Frontal cortex (tissue), 4 donors: ENCODE measurements at places on chromosomes 11 and 22. TPM values are rescaled to one million over a fixed set of nuclear protein-coding genes. Genes with fewer than 3 reads are reported as not detected.

Gene CALCB
- under 0.01 TPM for total RNA-seq

Gene ME3
- total RNA-seq: 110 TPM

Gene CASP5
- total RNA-seq: not detected

Gene MMP8
- total RNA-seq: not detected

Gene OVOL1
- total RNA-seq: under 0.01 TPM

Gene CFAP300
- 2.0 TPM for total RNA-seq

Gene VWA5A
- total RNA-seq: 11.0 TPM

Gene GUCD1
- 35.1 TPM for total RNA-seq

Gene OR2AG1
- total RNA-seq: not detected

Gene DGAT2
- total RNA-seq: 4.1 TPM

Gene KCNJ5
- total RNA-seq: 0.82 TPM

Gene VPS26B
- total RNA-seq: 61.1 TPM

- no peak for DNase-seq
These were observed 103.0 kb upstream of the OPCML start for GRCh38 chr11:133635244-133635739.

GRCh38 chr11:10394229-10395101 lies 60.6 kb upstream of the AMPD3 start:
- DNase-seq: no peak

- no peak for DNase-seq
These were observed 33.0 kb downstream of the GAS2 start for GRCh38 chr11:22699388-22699787.

- DNase-seq: no peak
These were observed 40.8 kb upstream of the PPARA start for GRCh38 chr22:46109474-46110003.

DNA sequence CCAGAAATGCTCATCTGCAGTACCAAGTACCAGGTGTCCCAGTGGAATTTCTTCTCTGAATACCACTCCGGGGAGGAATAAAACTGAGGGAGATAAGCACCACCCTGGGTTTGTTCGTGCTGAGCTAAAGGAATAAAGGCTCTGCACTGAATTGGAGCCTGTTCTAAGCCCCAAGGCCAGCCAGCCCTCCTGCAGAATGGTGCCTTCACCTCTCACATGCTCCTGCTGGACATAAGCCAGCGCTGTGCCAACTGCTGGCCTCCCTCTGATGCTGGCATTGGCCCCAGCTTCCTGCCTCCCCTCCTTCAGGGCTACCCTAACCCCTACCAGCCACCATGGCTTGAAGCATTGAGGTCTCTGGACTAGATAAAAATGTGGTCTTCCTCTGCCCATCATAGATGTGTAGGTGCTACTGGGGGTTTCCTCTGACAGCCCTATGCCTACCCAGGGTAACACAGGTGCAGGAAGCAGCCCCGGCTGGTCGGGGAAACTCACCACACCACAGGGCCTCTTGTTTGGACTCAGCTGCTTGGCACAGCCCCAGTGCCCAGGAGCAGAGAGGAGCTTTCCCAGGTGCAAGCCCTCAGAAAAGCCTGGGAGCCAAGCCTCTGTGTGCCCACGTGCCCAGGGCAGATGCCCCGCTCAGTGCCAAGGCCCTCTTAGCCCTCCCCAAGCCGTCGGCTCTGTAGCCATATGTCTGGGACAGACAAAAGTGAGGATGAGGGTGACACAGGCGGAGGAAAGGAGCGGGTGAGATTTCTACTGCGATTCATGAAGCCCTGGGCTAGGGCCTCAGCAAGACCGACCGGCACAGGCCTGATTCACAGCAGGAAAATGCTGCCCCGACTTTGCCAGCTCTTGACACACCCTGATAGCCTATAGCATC lies 34.1 kb upstream of the JAM3 start:
- DNase-seq: no peak

DNA sequence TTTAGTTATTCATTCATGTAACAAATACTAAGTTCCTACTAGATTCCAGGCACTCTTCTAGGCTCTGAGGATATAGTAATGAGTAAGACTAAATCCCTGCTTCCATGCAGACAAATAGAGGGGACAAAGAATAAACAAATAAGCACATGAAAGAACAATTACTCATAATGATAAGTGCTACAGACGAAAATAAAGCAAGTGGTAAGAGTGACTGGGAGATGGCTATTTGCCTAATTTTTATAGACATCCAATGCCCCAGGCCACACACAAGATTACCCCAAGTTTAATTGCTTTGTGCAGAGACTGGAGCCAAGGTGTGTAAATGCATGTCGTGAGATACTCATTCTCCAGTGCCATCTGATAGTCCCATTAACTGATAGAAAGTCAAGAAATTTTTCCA lies 62.6 kb downstream of the DCUN1D5 start:
- DNase-seq: no peak

DNA sequence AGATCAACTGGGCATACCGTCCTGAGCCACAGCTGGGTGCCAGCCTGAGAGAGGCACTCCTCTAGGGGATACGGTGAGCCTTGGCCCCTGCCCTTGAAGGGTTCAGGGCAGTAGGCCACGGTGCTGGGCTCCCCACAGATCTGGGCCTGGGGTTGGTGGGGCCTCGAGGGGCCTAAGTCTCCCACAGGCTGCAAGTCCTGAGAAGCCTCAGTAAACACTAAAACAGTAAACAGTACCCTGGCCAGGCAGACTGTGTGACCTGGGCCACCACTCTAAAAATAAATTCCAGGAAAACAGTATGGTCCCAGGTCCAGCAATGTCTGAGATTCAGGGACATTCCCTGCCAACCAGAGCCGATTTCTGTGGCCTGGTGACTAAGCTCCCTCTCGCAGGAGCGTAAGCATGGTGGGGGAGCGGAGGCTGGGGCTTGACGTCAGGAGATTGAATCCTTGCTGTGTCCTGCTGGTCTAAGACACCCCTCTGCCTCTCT lies 2.3 kb upstream of the RHOD start:
- no peak for DNase-seq

DNA sequence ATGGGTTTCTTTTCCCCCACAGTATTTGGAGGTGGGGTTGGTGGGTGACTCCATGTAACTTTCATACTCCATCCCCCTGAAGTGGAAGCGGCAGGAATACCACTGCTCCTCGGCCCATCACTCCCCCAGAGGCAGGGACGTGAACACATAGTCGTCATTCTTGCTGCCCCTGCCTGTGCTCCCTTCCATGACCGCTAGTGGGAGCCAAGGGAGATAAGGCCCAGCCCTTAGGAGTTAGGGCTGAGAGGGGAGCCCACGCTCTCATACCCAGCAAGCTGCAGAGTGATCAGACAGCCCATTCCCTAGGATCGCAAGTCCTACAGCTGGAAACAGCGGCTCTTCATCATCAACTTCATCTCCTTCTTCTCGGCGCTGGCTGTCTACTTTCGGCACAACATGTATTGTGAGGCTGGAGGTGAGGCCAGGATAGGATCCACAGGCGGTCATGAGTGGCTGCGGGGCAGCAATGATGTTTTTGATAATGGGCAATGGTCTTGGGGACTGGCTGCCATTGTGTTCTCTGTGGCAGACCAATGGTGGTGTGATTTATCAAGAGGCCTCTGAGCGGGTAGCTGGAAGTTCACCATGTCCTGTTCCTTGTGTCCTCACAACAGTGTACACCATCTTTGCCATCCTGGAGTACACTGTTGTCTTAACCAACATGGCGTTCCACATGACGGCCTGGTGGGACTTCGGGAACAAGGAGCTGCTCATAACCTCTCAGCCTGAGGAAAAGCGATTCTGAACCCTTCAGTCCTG lies 15.9 kb downstream of the RHOG start:
- no peak for DNase-seq

DNA sequence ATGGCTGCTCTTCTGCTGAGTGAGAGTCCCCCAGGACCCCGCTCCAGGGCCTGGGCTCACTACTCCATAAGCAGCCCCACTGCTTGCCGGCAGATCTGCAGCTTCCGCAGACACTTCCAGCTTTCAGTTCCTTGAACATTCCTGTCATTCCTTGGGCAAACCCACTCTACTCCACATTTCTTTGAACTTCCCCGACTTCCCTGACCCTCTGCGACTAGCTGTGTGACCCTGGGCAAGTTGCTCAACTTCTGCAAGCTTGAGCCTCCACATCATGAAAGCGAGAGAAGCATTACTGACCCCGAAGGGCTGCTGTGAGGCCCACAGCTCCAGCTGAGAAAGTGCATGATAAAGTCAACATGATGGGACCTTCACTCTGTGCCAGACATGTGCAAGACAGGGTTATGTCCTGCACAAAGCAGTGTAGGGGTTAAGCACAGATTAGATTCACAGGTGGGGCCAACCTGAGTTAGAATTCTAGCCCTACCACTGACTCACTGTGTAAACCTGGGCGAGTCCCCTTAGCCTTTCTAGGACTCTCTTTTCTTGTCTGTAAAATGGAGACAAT lies 51.8 kb downstream of the THAP12 start:
- no peak for DNase-seq

DNA sequence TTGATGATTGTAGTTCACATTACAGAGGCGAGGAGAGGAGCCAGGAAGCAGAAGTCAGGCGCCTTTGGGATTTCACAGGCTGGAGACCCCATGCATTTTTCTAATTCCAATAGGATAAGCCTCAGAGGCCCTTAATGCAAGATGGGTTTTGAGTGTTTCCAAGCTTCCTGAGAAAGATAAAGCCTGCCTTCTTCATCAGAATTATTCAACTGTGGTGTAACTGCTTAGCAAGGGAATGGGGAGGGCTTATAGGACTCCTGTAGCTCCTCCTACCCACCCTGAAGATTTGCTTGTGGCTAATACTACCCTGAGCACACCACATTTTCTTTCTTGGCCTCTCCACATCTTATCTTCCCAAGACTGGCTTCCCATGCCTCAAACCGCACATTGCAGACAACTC lies 151.1 kb upstream of the ISX start:
- DNase-seq: no peak

- DNase-seq: no peak
These were observed 11.3 kb downstream of the CUL5 start for GRCh38 chr11:108019870-108020540.

DNA sequence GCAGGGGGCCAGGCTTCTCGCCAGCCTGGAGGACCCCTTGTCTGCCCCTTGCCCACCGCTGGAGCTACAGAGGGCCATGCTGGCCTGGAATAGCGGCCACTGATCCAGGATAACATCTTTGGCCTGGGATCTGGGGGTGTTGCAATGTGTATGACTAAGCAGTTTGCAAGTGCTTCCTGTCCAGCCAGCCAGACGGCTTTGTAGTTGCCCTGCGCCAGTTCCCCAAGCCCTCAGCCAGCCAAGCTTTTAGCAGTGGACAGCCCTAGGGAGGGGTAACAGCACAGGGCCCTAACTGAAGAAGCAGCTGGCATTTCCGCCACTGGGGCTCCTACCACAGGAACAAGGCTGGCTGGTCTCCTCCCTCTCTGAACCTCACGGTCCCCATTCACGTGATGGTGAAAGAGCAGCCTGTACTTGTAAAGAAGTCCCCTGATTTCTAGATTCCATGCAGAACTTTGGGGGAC lies 32.1 kb downstream of the UQCR10 start:
- peak; percentile 65 for DNase-seq

GRCh38 chr11:115784796-115785521 lies 280.7 kb upstream of the CADM1 start:
- DNase-seq: no peak

GRCh38 chr22:26777156-26777801 lies 119.9 kb downstream of the MIAT start:
- no peak for DNase-seq

DNA sequence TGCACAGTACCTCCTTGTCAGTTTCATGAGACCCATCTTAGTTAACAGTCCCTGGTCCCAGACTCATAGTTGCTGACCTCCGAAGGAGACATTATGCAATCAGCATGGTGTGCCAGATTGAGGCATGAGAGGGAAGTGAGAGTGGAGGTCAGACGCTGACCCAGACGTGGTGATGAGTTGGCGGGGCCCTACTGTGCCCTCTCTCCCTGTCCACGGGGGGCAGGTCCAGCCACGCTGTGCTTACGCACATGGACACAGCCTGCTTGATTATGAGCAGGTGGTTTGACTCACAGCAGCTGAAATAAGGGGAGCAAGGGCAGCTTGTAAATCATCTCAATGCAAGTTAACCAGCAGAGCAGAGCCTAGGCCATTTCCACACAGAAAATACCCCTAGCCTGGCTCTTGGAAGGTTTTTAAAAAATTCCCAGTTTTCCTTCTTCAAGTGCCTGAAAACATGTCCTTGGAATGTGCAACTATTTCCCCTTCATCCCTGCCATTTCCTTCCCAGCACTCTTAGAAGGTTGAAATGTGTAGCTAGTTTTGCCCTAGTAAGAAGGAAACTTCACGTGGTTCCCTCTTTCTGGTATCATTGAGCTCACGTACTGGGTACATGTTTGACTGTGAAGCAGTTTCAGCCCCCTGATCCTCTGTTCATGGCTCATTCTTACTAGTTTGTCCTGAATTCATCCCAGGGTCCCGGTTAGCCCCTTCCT lies 122.6 kb upstream of the SORL1-AS1 start:
- no peak for DNase-seq

GRCh38 chr22:40400159-40400558 lies 29.8 kb downstream of the SGSM3 start:
- DNase-seq: no peak

DNA sequence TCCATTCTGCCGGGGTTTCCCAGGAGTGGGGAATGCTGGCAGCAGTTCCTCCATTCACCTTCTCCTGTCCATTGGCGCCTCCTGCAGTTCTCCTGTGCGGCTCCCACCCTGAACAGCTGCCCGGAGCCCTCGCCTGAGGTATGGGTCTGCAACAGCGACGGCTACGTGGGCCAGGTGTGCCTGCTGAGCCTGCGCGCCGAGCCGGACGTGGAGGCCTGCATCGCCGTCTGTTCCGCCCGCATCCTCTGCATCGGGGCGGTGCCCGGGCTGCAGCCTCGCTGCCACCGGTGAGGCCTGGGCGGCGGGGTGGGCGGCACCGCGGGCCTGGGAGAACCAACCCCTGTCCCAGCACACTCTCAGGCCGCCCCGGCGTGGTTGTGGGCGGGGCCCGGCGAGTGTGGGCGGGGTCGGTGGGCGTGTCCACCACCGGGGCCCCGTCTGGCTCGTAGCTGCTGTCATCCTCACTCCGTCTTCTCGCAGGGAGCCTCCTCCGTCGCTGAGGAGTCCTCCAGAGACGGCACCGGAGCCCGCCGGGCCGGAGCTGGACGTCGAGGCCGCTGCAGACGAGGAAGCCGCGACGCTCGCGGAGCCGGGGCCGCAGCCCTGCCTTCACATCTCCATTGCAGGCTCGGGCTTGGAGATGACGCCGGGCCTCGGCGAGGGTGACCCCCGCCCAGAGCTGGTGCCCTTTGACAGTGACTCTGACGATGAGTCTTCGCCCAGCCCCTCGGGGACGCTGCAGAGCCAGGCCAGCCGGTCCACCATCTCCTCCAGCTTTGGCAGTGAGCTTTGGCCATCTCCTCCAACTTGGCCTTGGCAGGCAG lies 14.0 kb upstream of the RELT start:
- no peak for DNase-seq

DNA sequence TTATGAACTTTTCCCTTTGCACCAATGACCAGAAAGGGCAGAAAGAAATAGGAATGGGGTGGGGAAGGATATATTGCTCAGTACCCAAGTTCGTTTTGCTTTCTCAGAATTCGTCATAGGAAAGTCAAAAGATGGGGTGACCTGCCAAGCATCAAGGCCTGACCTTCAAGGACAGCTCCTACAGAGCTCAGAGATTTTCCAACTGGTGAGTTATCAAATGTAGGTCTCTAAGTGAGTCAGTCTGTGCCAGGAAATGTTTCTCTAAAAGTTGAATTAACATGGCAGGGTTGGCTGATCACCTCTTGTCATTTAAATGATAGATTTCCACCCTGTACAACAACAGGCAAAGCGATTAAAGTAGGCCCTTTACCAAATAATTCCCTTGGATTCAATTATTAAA lies 307.2 kb downstream of the CADM1 start:
- no peak for DNase-seq
